ENCODE measurements at places on chromosomes 11 and 22.

DNA sequence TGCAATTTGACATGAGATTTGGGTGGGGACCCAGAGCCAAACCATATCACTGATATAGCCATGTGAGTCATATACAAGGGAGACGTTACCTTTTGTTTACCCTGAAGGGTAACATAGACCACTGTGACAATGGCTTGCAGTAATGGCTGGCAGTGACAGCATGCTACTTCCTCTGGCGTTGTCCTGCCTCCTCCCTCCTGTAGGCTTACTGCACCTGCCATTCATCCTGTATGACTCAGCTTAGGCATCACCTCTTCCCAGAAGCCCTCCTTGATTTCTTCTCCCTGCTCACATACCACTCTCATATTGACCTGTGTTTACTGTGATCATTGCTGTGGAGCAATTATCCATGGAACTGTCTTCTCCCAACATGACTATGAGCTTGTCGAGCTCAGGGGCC, 12.0 kb upstream of the PVALB start:
- no peak for DNase-seq

DNA sequence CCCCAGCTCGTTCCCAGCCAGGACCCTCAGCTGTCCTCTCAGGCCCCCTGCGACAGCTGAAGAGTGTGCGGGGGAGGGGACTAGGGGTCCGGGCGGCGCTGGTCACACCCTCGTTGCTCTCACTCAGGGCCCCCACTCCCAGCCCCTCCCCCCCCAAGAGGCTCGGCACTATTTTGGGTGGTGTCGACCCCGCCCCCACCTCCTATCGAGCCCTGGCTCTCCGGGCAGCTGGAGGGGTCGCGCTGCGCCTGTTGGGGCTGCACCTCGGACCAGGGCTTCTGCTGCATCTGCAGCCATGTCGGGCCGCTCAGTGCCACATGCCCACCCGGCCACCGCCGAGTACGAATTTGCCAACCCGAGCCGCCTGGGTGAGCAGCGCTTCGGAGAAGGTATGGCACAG, at the start of gene HSPB2:
Gene HSPB2, plus strand, starts transcription at position 200 of the 400 bp plus-strand sequence. Its CDS starts 96 bp downstream, at position 296.
- no peak for DNase-seq

GRCh38 chr11:78277314-78277994, 88.7 kb downstream of the USP35 start:
- DNase-seq: no peak

GRCh38 chr11:118792570-118793124, 1.7 kb upstream of the DDX6 start:
- DNase-seq: no peak

GRCh38 chr11:20088397-20089225, 71.7 kb downstream of the DBX1 start:
- DNase-seq: no peak

DNA sequence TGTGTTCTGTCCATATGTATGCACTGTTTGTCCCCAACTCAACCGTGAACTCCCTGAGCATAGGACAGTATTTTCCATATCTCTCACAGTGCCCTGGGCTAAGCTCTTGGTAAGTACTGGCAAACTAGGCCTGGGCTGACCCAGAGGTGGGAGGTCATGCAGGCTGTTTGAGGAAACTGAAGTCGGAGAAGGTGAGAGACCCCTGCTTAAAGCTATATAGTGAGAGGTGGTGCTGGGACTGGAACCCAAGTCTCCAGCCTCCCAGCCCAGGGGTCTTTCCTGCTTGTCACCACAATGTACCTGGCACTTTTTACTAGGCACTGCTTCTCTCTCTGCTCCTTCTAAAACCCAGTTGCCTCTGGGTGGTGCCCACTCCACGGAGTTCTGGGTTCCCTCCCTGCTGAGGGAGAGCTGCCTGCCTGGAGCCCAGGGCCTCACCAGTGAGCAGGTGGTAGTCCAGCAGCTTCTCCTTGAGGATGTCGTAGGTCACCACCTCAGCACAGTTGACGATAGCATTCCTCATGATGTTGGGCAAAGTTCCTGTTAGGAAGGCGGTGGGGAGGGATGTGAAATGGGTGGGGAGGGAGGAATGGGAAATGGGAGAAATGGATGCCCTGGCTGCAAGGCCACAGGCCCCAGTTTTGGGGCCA, 4.7 kb downstream of the UCP3 start:
- DNase-seq: no peak

- no peak for DNase-seq
Measured at GRCh38 chr11:131422029-131422428, 51.6 kb downstream of the NTM start.

GRCh38 chr11:57903441-57904123, 120.1 kb upstream of the OR9Q1 start:
- DNase-seq: no peak

DNA sequence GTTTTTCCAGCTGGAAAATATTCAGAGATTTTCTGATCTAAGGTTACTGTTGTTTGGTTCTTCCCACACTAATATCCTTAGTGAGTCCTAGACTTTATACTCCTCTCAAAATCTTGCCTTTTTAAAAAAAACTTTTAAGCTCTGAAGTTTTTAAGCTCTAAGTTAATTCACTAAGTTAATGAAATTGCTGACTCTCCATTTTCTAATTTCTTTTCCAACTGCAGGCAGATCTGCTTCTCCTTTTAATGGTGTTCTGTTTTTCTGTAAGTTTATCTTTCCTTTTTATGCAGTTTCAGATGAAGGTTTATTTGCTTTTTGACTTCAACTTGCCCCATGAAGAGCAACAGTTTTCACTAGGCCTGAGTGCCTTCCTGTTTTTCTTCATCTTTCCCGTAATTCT, 125.8 kb upstream of the ARHGAP42 start:
- no peak for DNase-seq
